Muscle of leg (tissue), 16 donors: ENCODE measurements at places on chromosomes 5 and 9. TPM values are rescaled to one million over a fixed set of nuclear protein-coding genes. Genes with fewer than 3 reads are reported as not detected.

DNA sequence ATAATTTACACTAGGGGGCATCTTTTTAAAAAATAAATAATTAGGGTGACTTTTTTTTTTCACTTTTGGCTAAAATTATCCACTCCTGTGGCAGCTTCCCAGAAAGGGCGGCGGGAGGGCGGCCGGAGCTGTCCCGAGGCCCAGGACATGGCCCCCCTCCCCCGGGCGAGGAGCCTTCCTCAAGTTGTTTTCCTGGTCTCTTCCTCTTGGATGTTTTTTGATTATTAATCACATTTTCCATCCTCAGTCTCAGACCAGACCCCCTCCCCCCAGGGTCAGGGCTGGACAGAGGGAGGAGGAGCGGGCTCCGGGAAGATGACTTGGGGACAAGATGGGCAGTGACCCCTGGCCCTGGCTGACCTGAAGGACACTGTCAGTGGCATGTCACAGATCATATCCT, 4.7 kb upstream of the CNTFR start:
- H3K36me3 ChIP-seq: no peaks in the 10 kb centered on the region
- H3K4me3 ChIP-seq: no peak overlapping the region
- H3K27me3 ChIP-seq: peaks cover 50% of the 10 kb centered on the region
- H3K4me1 ChIP-seq: peaks cover 40% of the 10 kb centered on the region
- no peak overlapping the region for H3K27ac ChIP-seq

GRCh38 chr5:67021962-67022361, 174.6 kb downstream of the CD180 start:
- H3K4me3 ChIP-seq: no peak overlapping the region
- H3K27ac ChIP-seq: no peak overlapping the region
- H3K36me3 ChIP-seq: no peaks in the 10 kb centered on the region
- peak; percentile 74 for DNase-seq
- H3K27me3 ChIP-seq: no peaks in the 10 kb centered on the region
- H3K4me1 ChIP-seq: peaks cover 2% of the 10 kb centered on the region

The IL12B gene
- not detected for total RNA-seq

The ACTBL2 gene
- not detected for total RNA-seq

DNA sequence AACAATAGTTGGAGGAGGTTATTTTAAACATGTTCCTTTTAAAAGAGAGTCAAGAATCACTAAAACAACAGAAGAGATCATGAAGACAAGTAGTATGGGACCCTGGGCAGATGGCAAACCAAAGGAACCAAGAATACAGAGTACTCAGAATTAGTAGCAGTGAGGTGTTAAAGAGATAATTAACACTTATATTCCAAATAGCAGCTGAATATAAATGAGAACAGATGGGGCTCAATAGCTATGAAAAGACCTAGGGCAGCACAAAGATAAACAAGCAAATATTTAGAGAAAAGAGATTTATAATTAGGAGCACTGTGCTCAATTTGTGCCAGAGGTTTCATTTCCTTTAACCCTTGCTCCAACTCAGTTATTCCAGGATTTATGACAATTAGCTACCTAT, 159.1 kb downstream of the FAM114A2 start:
- H3K27ac ChIP-seq: no peak overlapping the region
- H3K36me3 ChIP-seq: no peaks in the 10 kb centered on the region
- H3K27me3 ChIP-seq: no peaks in the 10 kb centered on the region
- no peaks in the 10 kb centered on the region for H3K4me1 ChIP-seq
- no peak for DNase-seq

GRCh38 chr9:126721564-126721981, 83.3 kb upstream of the ZBTB43 start:
- no peaks in the 10 kb centered on the region for H3K36me3 ChIP-seq
- H3K27ac ChIP-seq: no peak overlapping the region
- H3K4me1 ChIP-seq: peaks cover 11% of the 10 kb centered on the region
- peaks cover 51% of the 10 kb centered on the region for H3K27me3 ChIP-seq
- DNase-seq: no peak

DNA sequence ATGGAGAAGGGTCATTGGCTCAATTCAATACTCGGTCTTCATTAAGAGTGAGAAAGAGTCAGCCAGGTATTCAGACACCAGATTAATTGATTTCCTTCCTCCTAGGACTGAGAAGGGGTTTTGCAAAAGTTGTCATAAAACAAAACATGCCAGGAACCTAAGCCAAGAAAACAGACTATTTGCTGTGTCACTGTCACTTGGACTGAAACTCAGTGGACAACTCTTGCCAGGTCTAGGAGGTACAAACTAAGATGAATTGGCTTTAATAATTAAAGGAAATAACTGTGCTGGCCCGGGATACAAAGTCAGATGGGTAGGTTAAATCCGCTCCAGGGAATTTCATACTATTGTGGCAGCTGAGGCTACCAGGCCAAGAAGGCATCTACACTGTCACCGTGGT, 71.1 kb upstream of the TBC1D9B start:
- no peak overlapping the region for H3K27ac ChIP-seq
- no peaks in the 10 kb centered on the region for H3K4me1 ChIP-seq
- peaks cover 44% of the 10 kb centered on the region for H3K36me3 ChIP-seq
- H3K4me3 ChIP-seq: no peak overlapping the region
- no peaks in the 10 kb centered on the region for H3K27me3 ChIP-seq

- H3K36me3 ChIP-seq: peaks cover 8% of the 10 kb centered on the region
- no peak for DNase-seq
- peaks cover 11% of the 10 kb centered on the region for H3K4me1 ChIP-seq
- H3K27me3 ChIP-seq: no peaks in the 10 kb centered on the region
- no peak overlapping the region for H3K4me3 ChIP-seq
- H3K27ac ChIP-seq: no peak overlapping the region
Measured at GRCh38 chr9:113511856-113512761, 48.6 kb downstream of the RGS3 start.

The GRXCR2 gene
- total RNA-seq: not detected

- no peak overlapping the region for H3K27ac ChIP-seq
- no peaks in the 10 kb centered on the region for H3K36me3 ChIP-seq
- peaks cover 5% of the 10 kb centered on the region for H3K4me1 ChIP-seq
- DNase-seq: no peak
- H3K27me3 ChIP-seq: no peaks in the 10 kb centered on the region
- H3K4me3 ChIP-seq: no peak overlapping the region
Measured at GRCh38 chr9:88342246-88342645, 46.0 kb upstream of the SPIN1 start.

- no peaks in the 10 kb centered on the region for H3K36me3 ChIP-seq
- H3K27ac ChIP-seq: no peak overlapping the region
- H3K4me1 ChIP-seq: no peaks in the 10 kb centered on the region
- H3K4me3 ChIP-seq: no peak overlapping the region
Measured at GRCh38 chr5:32790411-32790951, 79.4 kb downstream of the NPR3 start.

GRCh38 chr5:1011741-1012312, 3.2 kb downstream of the NKD2 start:
- H3K4me1 ChIP-seq: peaks cover 23% of the 10 kb centered on the region
- H3K36me3 ChIP-seq: no peaks in the 10 kb centered on the region
- no peak for DNase-seq
- H3K27me3 ChIP-seq: peaks cover 62% of the 10 kb centered on the region
- no peak overlapping the region for H3K4me3 ChIP-seq

The PLAC8L1 gene
- 0.18 TPM for total RNA-seq

GRCh38 chr5:132012371-132013005, 1.0 kb upstream of the ACSL6 start:
- no peak overlapping the region for H3K4me3 ChIP-seq
- no peak overlapping the region for H3K27ac ChIP-seq
- no peaks in the 10 kb centered on the region for H3K36me3 ChIP-seq
- peaks cover 49% of the 10 kb centered on the region for H3K27me3 ChIP-seq
- peak; percentile 85 for DNase-seq

The PSD2 gene
- 0.18 TPM for total RNA-seq

DNA sequence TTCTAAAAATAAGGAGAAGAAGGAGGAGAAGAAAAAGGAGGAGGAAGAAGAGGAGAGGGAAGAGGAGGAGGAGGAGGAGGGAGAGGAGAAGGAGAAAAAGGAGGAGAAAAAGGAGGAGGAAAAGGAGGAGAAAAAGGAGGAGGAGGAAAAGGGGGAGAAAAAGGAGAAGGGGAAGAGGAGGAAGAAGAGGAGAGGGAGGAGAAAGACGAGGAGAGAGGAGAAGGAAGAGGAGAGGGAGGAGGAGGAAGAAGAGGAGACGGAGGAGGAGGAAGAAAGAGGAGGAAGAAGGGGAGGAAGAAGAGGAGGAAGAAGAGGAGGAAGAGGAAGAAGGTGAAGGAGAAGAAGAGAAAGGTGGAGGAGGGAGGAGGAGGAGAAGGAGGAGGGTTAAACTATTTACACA, 210.2 kb upstream of the TRPM3 start:
- no peak for DNase-seq
- H3K4me3 ChIP-seq: no peak overlapping the region
- no peaks in the 10 kb centered on the region for H3K27me3 ChIP-seq
- no peak overlapping the region for H3K27ac ChIP-seq
- H3K4me1 ChIP-seq: no peaks in the 10 kb centered on the region

The SOHLH1 gene
- total RNA-seq: not detected

The IRX4 gene
- 0.13 TPM for total RNA-seq

The SQSTM1 gene
- total RNA-seq: 67.7 TPM

- no peak overlapping the region for H3K4me3 ChIP-seq
- peaks cover 4% of the 10 kb centered on the region for H3K36me3 ChIP-seq
- H3K4me1 ChIP-seq: peaks cover 27% of the 10 kb centered on the region
- no peak overlapping the region for H3K27ac ChIP-seq
- H3K27me3 ChIP-seq: no peaks in the 10 kb centered on the region
Measured at GRCh38 chr5:14266686-14267085, 123.5 kb downstream of the TRIO start.

The SLC34A1 gene
- not detected for total RNA-seq

GRCh38 chr9:137304383-137305059, 2.5 kb upstream of the NRARP start:
- H3K4me3 ChIP-seq: no peak overlapping the region
- peaks cover 33% of the 10 kb centered on the region for H3K27me3 ChIP-seq
- peaks cover 67% of the 10 kb centered on the region for H3K4me1 ChIP-seq
- H3K27ac ChIP-seq: peak overlapping the region; percentile 87
- DNase-seq: peak; percentile 39
- H3K36me3 ChIP-seq: no peaks in the 10 kb centered on the region

- no peak overlapping the region for H3K27ac ChIP-seq
- peak; percentile 23 for DNase-seq
- no peaks in the 10 kb centered on the region for H3K36me3 ChIP-seq
- no peaks in the 10 kb centered on the region for H3K27me3 ChIP-seq
- H3K4me1 ChIP-seq: peaks cover 2% of the 10 kb centered on the region
- no peak overlapping the region for H3K4me3 ChIP-seq
Measured at GRCh38 chr5:52844885-52845284, 57.2 kb downstream of the ITGA1 start.

The CRHBP gene
- total RNA-seq: 1.2 TPM

DNA sequence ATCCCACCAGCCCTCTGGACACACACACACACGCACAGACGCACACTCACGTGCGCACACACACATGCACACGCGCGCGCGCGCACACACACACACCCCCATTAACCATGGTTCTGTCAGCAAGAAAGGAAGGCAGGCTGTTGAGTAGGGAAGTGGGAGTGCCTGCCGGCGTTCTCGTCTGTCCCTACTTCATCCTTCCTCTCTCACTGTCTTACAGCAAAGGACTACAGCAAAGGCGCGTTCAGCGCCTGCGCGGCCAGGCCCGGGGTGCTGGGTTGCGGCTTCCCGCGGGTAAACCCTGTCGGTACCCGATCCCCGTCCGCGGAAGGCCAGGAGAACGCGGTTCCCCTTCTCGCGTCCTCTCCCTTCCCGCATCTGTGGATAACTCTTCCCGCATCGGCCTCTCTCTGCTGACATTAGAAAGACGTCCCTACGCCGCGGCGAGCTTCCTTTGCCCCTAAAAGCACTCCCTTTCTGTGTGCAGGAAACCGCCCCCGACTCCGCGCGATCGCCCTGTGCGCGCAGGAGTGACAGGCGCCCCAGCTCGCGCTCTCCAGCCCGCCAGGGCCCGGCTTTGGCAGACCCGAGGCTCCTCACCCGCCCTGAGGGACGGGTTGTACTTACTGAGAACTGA, 219.2 kb downstream of the AGTPBP1 start:
- H3K36me3 ChIP-seq: no peaks in the 10 kb centered on the region
- peaks cover 5% of the 10 kb centered on the region for H3K27me3 ChIP-seq
- peak; percentile 82 for DNase-seq
- H3K27ac ChIP-seq: peak overlapping the region; percentile 69
- peaks cover 12% of the 10 kb centered on the region for H3K4me1 ChIP-seq

DNA sequence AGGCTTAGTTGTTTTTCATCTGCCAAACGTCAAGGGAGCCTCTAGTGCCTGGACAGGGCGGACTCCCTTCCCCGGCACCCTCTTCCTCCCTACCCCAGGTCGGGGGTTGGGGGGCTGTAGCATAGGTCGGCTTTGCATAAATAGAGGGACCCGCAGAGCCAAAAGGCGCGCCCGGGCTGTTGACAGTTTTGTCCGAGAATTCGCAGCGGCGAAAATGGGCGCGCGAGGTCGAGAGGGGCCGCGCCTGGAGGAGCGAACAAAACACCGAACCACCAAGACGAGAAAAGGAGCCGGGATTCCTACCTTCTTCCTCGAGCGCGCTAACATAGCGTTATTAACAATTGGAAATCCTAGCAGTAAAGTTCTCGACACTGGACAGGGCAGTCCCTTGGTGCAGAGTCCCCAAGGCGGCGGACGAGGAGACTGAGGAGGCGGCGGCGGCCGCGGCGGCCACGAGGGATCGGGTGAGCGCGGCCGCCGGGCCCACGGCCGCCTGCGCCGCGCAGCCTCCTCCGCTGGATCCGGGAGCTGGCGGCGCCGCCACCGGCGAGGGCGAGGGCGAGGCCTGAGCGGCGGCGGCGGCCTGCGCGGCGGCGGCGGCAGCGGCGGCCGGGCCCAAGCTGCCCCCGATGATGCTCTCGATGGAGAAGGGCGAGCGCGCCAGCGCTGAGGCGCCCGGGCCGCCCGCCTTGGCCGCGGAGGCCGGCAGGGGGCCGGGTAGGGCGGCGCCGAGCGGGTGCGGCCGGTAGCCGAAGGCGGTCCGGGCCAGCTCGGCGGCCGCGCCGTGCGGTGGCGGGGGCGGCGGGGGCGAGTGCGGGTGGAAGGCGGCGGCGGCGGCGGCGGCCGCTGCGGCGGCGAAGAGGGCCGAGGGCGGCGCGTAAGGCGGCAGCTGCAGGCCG, 1.7 kb downstream of the FOXD1 start:
- DNase-seq: no peak
- no peak overlapping the region for H3K27ac ChIP-seq
- H3K36me3 ChIP-seq: no peaks in the 10 kb centered on the region
- H3K27me3 ChIP-seq: peaks cover 68% of the 10 kb centered on the region

GRCh38 chr9:21267485-21268346, 27.9 kb upstream of the IFNA14 start:
- H3K4me1 ChIP-seq: no peaks in the 10 kb centered on the region
- H3K4me3 ChIP-seq: no peak overlapping the region
- DNase-seq: peak; percentile 87
- H3K27me3 ChIP-seq: no peaks in the 10 kb centered on the region
- H3K27ac ChIP-seq: peak overlapping the region; percentile 44

The GLDC gene
- 0.27 TPM for total RNA-seq
